WTC11 (cell line): ENCODE measurements at places on chromosomes 5 and 9. TPM values are rescaled to one million over a fixed set of nuclear protein-coding genes. Genes with fewer than 3 reads are reported as not detected.

DNA sequence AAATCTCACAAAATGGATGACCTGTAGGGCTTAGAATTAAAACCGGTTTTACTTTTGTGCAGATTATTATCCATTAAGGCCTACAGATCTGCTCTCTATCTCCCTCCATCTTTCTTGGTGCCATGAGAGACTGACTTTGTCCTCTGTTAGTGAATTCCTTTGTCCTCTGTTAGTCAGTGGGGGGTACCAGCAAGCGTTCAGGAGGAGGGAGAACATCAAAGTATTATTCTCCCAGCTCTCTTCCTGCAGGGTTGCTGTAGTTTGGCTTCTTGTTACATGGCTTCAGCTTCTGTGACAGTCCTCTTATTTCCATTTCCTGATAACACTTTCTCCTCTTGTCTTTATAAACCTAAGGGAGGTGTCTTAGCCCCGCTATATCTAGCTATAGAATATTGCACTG is 850.5 kb upstream of the SEMA6A start:
- peaks cover 5% of the 10 kb centered on the region; the same call in 1 of the 2 replicates for H3K36me3 ChIP-seq
- H3K4me3 ChIP-seq, result no peak overlapping the region
- DNase-seq, result no peak
- H3K27ac ChIP-seq, result 0 out of 2 replicates have a peak overlapping the region, but pooled peaks have one; percentile 28
- peaks cover 17% of the 10 kb centered on the region for H3K4me1 ChIP-seq
- H3K27me3 ChIP-seq, result no peaks in the 10 kb centered on the region

DNA sequence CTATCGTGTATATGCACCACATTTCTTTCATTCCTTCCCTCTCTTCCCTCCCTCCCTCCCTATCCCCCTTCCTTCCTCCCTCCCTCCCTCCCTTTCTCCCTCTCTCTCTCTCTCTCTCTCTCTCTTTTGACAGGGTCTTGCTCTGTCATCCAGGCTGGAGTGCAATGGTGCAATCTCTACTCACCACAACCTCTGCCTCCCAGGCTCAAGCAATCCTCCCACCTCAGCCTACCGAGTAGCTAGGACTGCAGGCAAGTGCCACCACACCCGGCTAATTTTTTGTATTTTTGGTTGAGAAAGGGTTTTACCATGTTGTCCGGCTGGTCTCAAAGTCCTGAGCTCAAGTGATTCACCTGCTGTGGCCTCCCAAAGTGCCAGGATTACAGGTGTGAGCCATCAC is 1.1 kb upstream of the ANKS6 start:
- no peak for DNase-seq
- peaks cover 20% of the 10 kb centered on the region for H3K27me3 ChIP-seq
- H3K4me3 ChIP-seq, result peak overlapping the region; percentile 29
- H3K27ac ChIP-seq, result no peak overlapping the region
- H3K36me3 ChIP-seq, result peaks cover 10% of the 10 kb centered on the region
- peaks cover 45% of the 10 kb centered on the region for H3K4me1 ChIP-seq

GRCh38 chr5:149854866-149855265 is 89.7 kb downstream of the PDE6A start:
- no peak for DNase-seq
- peaks cover 4% of the 10 kb centered on the region; the same call in 1 of the 2 replicates for H3K4me1 ChIP-seq
- H3K4me3 ChIP-seq, result no peak overlapping the region

PCDHA1 gene
- total RNA-seq, result 2.2 to 2.7 TPM (median 2.4 TPM) in 3 replicates

DNA sequence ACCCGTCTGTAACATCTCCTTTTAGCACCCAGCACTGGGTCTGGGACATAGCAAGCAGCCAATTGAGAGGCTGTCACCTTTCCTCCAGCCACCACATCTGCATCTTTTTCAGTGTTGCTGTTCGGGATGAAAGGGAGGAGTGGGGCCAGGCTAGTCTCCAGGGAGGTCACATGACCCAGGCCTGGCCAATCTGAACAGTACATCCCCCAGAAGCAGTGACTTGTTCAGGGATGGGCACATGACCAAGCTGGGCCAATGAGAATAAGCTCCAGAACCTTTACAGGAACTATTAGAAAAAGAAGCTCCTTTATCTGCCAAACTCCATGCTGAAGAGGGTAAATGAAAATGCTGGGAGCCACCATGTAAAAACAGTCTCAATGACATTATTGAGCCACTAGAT is 359.0 kb downstream of the SLIT3 start:
- DNase-seq, result no peak
- H3K27ac ChIP-seq, result no peak overlapping the region
- peaks cover 6% of the 10 kb centered on the region for H3K4me1 ChIP-seq

- no peaks in the 10 kb centered on the region for H3K36me3 ChIP-seq
- peaks cover 10% of the 10 kb centered on the region for H3K4me1 ChIP-seq
- no peak for DNase-seq
- no peaks in the 10 kb centered on the region for H3K27me3 ChIP-seq
- H3K27ac ChIP-seq, result peak overlapping the region; percentile 6; the same call in 1 of the 2 replicates
Measured at GRCh38 chr9:68851657-68852056, 146.6 kb downstream of the PIP5K1B start.

GRCh38 chr5:109962882-109963603 is 273.3 kb downstream of the MAN2A1 start:
- H3K4me3 ChIP-seq, result no peak overlapping the region
- no peaks in the 10 kb centered on the region for H3K36me3 ChIP-seq
- peaks cover 9% of the 10 kb centered on the region for H3K4me1 ChIP-seq
- no peak overlapping the region for H3K27ac ChIP-seq

PRLR gene
- 1.9 to 3.2 TPM (median 1.9 TPM) in 3 replicates for total RNA-seq

GABRG2 gene
- total RNA-seq, result 3.4 to 4.0 TPM (median 3.7 TPM) in 3 replicates

- peaks cover 37% of the 10 kb centered on the region for H3K4me1 ChIP-seq
- DNase-seq, result peak; percentile 94
- H3K4me3 ChIP-seq, result peak within 1 kb of the TSS; percentile 81
- no peaks in the 10 kb centered on the region for H3K27me3 ChIP-seq
- peak within 1 kb of the TSS; percentile 94 for H3K27ac ChIP-seq
Measured at GRCh38 chr9:34651876-34652601, at the start of gene IL11RA. IL11RA (plus strand) TSS chr9:34652185; CDS start chr9:34655218, 3,033 bp downstream.

DNA sequence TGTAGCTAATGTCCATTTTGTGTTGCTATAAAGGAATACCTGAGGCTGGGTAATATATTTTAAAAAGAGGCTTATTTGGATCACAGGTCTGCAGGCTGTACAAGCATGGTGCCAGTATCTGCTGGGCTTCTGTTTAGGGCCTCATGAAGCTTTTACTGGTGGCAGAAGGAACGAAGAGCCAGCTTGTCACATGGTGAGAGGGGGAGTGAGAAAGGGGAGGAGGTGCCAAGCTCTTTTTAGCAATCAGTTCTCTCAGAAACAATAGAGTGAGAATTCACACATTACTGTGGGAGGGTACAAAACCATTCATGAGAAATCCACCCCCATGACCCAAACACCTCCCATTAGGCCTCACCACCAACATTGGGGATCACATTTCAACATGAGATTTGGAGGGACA is 340.9 kb downstream of the RASEF start:
- peaks cover 10% of the 10 kb centered on the region for H3K36me3 ChIP-seq
- no peaks in the 10 kb centered on the region for H3K27me3 ChIP-seq
- DNase-seq, result no peak
- peaks cover 18% of the 10 kb centered on the region for H3K4me1 ChIP-seq
- no peak overlapping the region for H3K4me3 ChIP-seq

ABO gene
- total RNA-seq, result 0.15 to 0.39 TPM (median 0.25 TPM) in 3 replicates
